ENCODE measurements at places on chromosomes 1 and 21.
A peak's percentile ranks its signal among the peaks of the same experiment; 100 is the strongest.

DNA sequence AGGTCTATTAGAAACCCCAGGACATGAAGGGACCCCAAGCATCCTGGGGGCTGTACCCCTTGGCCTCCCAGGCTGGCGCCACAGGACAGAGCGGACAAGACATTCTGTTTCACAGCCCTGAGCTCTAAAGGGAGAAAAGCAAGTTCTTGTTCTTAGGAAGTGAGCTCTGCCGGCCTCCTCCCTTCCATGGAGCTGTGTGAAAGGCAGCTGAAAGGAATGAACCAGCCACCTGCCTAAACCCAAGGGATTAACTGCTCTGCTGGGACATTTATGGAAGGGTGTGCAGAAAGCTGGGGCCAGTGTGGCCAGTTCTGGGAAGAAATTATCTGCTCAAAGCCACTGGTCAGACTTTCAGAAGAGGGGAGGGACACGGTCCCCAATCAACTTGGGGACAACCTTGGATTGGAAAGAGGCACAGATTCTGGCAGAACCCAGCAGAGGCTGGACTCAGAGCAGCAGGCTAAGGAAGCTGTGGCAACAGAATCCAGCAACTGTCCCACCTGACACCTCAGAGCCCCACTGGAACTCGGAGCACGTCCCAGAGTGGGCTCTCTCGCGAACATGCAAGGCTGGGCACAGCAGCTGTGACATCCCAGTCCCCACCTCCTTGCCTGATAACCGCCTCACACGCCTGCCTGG lies 2.1 kb downstream of the KLHL21 start:
- no peak for DNase-seq

DNA sequence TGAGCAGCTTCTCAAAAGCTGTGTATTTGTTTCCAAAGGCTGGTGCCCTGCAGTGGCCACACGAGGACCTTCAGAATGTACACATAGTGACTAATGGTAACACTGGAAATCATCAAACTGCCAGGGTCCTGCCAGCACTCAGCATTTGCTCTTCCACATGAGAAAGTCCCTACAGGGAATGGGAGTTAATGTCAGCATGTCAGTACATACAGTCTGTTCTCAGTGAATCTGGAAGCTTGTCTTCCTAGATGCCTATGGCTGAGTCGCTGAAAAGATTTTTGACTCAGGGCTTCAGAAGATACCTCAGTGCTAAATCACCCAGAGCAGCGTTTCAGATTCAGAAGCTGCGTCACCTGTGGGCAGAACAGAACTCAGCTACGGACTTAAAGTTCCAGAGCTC lies 108.2 kb downstream of the CDC7 start:
- no peak for DNase-seq

- DNase-seq: no peak
Observed at GRCh38 chr1:31241321-31241720, 1.6 kb upstream of the NKAIN1 start.

GRCh38 chr21:41931041-41931451 lies 22.8 kb downstream of the C2CD2 start:
- DNase-seq: no peak

DNA sequence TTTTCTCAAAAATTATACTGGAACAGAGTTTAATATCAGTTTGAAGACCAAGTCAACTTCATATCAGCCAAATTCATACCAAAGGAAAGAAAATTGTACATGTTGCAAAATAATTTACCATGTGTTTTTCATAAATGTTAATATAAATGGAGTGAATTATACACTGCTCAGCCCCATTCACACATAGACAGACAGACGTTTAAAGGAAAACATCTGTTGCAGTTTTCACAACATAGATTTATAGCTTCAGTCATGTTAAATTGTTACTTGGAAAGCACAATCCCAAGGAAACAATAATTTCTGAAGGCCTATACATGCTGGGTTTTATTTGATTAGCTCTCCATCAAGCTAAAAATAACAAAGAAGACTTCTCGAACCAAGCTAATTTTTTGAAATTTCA lies 27.8 kb upstream of the HYI start:
- no peak for DNase-seq

DNA sequence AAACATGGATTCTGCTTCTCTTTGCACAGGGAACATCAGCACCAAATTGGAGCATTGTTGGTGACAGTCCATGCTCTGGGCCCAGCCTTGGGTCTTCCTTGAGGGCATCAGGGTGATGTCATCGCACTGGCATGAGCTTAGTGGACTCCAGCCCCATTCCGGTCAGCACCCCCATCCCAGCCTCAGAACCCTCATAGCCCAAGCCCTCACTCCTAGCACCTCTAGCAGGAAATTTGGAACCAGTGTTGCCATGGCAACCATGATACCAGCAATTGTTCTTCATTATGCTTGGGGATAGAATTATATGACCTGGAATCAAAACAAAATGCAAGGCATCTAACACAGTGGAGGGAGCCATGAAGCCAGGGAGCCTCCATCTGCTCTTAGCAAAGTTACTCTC lies 83.1 kb downstream of the VWA5B1 start:
- no peak for DNase-seq

DNA sequence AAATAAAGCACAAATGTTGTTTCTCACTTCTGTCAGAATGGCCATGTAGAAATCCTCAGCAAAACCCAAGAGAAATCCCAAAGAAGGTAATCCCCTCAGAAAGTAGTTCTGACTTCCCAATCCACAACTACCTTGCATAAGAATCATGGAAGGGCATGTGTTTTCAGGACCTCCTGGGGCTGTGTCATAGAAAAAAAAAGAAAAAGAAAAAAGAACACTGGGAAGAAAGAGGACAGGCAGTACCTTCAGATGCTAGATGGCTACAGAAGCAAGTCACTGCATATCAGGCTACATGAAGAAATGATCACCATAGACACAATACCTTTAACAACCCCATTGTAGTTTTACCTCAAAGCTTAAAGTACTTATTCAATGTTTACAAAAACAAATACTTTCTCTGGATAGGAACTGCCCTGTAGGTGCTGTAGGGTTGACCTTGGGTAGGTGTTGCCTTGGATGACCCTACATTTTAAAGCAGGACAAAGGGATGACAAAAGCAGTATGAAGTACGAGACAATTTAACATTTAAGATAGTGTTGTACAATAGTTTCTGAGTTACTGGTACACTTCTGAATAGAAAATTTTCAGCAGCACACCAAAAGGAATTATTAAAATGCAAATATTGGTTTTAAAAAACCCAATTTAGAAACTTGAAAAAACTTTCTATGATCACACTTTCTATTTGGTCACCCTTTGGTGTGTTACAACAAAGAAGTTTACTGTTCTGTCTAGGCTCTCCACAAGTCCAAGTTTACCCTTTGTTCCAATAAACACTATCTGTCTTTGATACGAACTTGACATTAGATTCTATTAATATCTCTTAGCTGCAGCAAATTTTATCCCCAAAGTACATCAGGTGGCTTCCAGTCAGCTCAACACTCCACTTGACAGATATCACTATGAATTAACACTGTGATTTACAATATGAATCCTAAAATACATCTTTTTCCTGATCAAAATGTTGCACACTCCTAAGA lies 5.0 kb downstream of the TRIT1 start:
- DNase-seq: no peak

- peak; percentile 34 for DNase-seq
Observed at GRCh38 chr1:33137800-33138199, 44.0 kb downstream of the TRIM62 start.

DNA sequence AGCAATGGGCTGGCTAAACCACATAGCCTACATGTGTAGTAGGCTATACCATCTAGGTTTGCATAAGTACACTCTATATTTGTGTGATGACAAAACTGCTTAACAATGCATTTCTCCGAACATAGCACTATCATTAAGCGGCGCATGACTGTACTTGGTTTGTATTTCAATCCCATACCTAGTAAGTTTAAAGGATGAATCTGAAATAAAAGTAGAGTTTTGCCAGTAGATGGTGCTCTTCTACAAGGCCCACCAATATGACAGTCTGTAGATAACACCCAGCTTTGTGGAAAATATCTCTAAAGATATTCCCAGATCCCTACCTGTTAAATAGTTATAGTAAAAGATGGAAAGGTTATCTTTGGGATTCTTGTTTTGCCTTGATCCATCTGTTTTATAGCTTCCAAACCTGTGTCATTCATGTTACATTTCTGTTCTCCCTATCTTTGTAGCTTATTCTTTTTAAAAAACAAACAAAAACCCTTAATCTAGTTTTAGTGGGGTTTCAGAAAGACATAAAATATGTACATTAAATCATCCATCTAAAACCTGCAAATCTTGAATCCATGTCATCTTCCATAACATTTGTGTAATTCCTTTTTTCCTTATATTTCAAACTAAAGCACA lies 33.9 kb upstream of the ASPM start:
- DNase-seq: no peak

DNA sequence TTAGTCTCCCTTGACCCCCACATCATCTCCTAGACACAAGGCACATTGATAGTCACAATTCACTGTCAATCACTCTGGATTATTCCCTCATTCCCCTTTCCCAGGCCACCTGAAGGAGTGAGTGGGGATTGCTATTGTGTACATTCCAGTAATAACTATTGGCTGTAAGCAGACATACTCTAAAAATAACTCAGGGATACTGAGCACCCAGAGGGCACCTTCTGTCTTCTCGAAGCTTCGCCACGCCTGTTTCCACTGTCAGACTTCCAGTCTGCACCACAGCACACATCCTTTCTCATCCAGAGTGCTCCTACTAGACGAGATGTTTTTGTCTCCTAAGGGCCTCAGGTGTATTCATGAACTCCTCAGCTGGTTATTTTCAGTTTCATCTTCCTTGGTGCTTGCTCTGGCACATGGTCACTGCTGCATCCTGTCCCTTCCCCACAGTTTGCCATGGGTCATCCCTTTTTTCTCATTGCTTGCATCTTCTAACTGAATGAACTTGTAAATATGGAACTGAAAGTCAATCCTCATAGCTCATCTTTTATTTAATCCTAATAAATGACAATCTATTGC lies 848 bp upstream of the APOBEC4 start:
- DNase-seq: no peak

DNA sequence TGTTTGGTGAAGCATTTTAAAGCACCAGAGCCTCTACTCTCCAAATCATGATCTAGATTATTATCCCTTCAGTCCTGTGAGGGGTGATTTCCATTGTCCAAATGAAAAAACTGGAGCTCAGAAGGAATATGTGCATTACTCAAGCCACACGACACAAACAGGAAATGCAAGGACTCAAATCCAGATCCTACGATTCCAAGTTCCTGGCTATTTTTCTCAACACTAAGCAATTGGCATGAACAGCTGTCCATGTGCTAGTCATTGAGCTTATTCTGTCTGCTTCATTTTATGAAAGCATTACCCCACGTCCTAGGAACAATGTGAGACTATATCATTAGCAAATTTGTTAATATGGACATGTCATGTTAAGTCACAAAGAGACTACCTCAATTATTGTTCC lies 273.1 kb upstream of the LYPLAL1 start:
- no peak for DNase-seq

- DNase-seq: no peak
Observed at GRCh38 chr21:42542596-42542995, 28.9 kb downstream of the SLC37A1 start.

GRCh38 chr1:84785271-84786036 lies 95.2 kb upstream of the SSX2IP start:
- DNase-seq: no peak

DNA sequence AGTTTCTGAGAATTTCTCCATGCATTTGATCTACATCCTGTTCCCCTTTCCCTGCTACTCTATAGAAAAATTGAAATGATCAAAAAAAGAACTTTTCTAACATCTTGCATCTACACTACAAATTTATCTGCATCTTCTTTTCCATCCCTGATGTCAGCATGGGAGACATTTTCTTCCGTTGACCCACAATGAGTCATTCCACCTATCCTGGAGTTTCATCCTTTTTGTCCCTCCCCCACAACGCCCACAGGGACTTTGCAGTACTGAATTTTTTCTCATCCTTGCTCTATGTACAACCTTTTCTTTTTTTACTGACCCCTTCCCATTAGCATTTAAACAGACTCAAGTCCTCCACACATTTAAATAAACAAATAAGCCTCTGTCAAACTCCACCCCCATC lies 112.2 kb upstream of the MROH9 start:
- no peak for DNase-seq

DNA sequence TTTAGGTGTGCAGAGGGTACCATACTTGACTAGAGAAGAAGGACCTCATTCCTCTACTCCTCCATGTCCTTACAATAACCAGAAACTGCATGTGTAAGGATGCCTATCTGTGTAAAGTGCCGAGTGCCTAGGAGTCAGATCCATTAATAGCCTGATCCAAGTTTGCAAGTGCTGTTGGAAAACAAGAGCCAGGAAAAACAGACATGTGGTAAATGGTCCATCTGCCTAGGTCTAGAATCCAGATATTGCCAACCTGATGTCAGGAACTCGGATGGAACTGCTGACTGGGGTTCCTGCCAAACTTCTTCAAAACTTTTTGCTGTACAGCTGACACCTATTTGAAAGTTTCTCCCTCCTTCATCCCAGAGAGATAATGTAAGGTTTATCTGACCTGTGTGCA lies 239.4 kb upstream of the CAMK1G start:
- no peak for DNase-seq

GRCh38 chr1:202801175-202801574 lies 7.0 kb downstream of the KDM5B start:
- DNase-seq: no peak

DNA sequence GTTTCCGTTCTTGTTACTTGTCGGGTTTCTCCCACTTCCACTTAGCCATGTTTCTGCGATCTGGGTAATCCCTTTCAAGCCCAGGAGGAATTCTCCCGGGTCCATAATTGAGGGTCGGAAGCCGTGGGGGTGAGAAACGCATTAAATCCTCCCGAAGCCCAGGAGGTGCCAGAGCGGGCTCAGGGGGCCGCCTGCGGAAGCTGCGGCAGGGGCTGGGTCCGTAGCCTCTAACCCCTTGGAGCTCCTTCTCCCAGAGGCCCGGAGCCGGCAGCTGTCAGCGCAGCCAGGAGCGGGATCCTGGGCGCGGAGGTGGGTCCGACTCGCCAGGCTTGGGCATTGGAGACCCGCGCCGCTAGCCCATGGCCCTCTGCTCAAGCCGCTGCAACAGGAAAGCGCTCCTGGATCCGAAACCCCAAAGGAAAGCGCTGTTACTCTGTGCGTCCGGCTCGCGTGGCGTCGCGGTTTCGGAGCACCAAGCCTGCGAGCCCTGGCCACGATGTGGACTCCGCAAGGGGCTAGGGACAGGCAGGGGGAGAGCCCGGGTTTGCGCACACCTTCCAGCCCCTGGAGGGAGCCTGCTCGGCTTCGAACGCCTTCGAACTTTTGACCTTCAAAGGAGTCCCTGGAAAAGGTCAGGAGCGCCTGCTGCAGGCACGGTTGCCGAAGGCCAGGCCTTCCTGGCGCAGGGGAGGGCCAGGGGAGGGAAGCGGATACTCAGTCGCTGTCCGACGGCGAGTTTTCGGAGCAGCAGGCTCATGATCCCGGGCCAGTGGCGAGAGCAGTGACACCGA lies 1.7 kb upstream of the SIM2 start:
- no peak for DNase-seq

Measured in Jurkat, Clone E6-1 (cell line).